Left colon (tissue), 2 donors: ENCODE measurements at places on chromosomes 13 and 19.

DNA sequence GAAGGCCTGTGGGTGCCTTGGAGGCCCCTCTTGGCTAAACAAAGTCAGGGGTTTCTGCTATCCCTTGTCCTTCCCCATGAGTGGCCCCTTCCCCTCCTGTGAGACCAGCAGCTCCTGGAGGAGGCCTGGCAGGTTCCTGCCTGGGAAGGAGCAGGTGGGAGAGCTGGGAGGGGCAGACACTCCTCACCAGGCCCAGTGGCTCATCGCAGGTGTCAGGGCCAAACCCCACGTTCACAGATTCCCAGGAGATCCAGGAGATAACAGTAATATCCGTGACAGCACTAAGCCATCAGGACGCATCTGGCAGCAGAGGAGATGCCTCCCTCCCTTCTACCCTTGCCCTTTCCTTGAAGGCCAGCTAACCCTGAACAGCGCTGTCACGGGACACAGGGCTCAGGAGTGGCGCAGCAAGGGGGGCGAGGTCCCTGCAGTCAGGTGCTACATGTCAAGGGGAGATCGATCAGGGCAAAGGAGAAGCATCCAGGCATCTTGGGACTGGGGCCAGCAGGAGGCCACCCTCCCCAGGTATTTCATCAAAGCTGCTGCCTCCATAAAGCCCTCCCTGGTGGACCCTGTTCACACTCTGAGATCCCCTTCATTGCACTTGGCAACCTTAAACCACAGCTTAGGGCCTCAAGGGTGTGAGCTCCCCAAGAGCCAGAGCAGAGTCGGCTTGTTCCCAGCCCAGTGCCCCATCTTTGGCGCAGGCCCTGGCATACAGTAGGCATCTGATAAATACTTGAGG, 4.8 kb downstream of the CEBPA start:
- DNase-seq, result peak; percentile 4

DNA sequence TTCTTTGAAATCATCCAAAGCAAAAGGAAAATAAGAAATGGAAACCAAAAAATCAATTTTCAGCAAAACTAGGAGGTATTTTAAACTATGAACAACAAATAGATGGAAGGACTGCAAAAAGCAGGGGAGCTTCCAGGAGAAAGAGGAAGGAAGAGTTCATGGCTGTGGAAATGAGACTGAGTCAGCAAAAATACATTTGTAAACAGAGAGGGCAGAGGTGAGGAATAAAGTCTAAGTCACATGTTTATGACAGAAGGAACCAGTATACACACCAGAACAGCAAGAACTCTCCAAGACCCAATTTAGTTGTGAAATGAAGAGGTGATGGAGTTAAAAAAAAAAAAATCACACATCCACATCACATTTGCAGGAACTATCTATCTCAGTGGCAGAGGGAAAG, 69.6 kb downstream of the RNASEH2B start:
- no peak for DNase-seq

- DNase-seq, result no peak
These were observed 31.0 kb downstream of the SLAIN1 start for GRCh38 chr13:77728265-77729125.

DNA sequence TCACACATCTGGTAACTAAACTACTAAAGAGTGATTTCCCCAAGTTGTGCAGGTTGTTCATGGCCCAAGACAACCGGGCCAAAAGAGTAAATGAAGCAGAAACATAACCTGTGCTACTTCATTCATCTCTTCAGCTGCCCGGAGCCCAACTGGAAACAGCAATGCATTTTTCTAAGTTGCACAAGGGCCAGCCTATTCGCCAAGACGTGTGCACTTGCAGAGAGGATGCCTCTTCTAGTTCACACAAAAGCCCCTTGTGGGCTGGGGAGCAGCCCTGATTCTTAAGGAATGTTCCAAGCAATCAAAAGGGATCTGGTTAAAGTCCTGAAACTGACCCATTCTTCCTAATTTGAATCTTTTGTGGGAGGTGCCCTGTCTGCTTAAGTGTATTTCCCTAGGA, 275.8 kb downstream of the SHISA2 start:
- no peak for DNase-seq

GRCh38 chr19:32599736-32600157, 18.8 kb downstream of the PDCD5 start:
- DNase-seq, result no peak
